ENCODE measurements at places on chromosomes 4 and X.

DNA sequence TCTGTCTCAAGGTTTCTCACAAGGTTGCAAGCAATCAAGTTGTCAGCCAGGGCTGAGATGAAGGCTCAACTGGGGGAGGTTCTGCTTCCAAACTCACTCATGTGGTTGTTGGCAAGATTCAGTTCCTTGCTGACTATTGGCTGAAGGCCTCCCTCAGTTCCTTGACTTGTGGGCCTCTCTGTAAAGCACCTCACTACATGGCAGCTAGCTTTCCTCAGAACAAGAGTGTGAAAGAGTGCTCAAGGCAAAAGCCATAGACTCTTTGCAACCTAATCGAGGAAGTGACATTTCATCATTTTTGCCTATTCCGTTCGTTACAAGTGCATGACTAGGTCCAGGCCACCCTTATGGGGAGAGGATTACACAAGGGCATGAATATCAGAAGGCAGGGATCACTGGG, 52.0 kb downstream of the CXorf58 start:
- no peak for DNase-seq

DNA sequence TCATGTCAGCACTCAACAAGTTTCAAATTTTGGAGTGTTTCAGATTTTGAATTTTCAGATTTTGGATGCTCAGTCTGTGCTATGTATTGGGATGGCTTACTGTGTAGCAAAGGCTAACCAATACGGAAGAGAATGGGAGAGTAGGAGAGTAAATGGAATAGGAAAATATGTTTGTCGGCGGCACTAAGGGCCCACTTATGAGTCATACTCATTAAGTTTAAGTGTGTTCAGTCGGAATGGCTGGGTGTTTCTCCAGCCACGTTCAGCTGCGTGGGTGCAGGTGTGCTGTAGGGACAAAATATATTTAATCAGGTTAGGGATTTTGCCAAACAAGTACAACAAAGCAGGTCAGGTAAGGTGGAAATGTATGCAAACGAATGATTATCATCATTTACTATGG, 13.6 kb downstream of the FTHL17 start:
- no peak for DNase-seq

GRCh38 chr4:147984065-147984777, 252.3 kb downstream of the ARHGAP10 start:
- DNase-seq = peak; percentile 73

DNA sequence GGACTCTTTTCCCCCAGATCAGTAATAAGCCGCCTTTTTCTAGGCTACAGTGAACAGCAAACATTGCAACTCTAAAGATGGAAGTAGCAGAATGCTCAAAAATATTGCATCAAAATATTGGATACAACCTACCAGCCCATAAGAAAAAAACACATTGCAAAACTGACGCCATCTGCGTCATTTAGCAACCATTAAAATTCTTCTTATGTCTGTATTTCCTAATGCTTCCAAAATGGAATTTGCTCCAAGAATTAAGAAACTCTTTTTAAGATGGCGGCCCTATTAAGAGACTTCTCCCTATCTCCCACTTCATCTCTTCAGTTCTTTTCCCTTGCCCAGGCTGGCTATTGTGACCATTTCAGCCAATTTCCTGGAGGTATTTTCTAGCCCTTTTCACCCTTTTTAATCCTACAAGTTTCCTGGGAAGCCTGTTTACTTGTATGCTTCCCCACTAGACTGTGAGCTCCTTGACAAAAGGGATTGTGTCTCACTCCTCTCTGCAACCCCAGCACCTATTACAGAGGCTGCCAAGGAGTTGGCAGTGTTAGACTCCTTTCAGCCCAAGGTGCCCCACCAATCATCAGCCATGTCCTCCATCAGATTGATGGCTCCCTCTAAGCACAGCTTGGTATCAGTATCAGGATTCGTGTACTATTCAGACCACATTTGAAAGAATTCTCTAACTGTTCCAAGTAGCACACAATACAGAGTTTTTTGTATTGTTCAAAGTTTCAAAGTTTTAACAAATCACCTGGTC, 4.4 kb downstream of the GPC3 start:
- no peak for DNase-seq

DNA sequence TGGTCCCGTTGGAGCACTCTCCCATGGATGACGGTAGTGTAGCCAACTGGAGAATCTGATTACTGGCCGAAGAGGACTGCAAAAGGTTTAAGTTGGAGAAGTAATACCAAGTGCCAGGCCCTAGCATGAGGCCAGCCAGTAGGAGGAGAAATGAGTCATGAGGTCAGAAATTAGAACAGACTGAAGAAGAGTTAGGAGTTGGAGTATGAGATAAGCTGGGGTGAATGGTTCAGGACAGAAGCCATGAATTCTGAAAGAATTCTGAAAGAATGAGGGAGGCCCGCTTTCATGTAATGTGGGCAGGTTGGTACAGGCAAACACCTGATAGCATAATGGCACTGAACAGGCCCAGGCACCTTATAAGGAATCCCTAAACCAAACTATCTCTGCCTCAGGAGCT, 18.4 kb upstream of the STK26 start:
- no peak for DNase-seq

DNA sequence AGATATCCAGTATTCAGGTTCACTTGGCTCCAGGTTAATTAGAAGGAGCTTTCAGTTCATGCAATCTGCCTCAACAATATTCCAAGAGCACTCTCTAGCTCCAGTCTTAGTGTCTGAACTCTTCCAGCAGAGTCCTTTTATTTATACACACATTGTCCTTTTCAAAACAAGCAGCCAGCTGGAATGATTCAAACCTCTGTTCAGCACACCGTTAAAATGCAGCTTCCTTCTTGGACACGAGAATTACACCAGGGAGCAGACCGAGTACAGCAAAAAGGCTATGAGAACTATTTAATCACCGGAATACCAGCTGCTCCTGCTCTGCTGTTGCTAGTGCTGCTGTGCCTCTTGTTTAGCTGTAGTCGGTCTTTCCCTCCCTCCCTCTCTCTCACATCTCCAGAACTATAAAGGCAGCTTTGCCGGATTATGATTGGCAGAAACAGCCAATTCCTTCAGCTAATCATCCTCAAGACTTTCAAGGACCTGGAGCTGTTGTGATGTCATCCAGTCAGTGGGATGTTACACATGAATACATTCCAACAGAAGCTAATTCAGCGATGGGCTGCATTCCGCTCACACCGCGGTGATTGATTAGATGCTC, at the start of gene NDST4:
Gene NDST4 (minus strand): TSS at position 115 of the 601 bp plus-strand sequence. CDS start 36,584 bp downstream, outside the sequence.
- peak; percentile 65 for DNase-seq

- no peak for DNase-seq
These were observed 58.1 kb downstream of the NBDY start for GRCh38 chrX:56786889-56787733.

GRCh38 chr4:25892796-25893195, 21.2 kb upstream of the SMIM20 start:
- no peak for DNase-seq

GRCh38 chr4:111930659-111931058, 214.6 kb upstream of the FAM241A start:
- no peak for DNase-seq

DNA sequence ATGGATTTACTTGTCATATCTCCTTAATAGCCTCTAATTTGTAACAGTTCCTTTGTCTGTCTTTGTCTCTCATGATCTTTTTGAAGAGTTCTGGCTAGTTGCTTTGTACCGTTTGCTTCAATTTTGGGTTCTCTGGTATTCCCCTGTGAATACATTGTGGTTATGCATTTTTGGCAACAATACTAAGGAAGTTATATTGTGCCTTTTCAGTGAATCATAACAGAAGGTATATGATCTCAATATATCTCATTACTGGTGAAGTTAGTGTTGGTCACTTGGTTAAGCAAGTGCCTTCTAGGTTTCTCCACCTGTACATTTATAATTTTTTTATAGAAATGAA, 48.6 kb downstream of the DCLK2 start:
- no peak for DNase-seq

DNA sequence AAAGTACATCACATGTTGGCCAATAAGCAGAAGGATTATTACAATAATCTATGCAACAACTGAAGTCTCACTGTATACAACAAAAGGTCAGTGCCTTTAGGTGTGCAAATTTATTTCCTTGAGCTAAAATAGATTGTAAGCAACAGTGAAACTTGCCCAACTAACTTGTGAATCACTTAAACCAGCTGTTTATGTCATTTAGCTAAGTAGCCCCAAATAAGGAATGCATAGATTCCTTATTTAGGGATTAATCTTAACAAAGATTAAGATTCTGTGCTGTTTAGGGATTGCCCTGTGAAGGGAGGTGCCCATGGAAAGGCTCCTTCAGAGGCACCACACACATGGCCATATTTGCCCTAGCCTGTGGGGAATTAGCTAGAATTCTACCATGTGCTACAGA, 168.6 kb downstream of the MAML3 start:
- no peak for DNase-seq

- DNase-seq = peak; percentile 90
These were observed at the start of gene MAML3 for GRCh38 chr4:140153718-140154571. TSS of gene MAML3 (minus strand) at chr4:140154184. CDS start at chr4:140153327, 857 bp downstream.

DNA sequence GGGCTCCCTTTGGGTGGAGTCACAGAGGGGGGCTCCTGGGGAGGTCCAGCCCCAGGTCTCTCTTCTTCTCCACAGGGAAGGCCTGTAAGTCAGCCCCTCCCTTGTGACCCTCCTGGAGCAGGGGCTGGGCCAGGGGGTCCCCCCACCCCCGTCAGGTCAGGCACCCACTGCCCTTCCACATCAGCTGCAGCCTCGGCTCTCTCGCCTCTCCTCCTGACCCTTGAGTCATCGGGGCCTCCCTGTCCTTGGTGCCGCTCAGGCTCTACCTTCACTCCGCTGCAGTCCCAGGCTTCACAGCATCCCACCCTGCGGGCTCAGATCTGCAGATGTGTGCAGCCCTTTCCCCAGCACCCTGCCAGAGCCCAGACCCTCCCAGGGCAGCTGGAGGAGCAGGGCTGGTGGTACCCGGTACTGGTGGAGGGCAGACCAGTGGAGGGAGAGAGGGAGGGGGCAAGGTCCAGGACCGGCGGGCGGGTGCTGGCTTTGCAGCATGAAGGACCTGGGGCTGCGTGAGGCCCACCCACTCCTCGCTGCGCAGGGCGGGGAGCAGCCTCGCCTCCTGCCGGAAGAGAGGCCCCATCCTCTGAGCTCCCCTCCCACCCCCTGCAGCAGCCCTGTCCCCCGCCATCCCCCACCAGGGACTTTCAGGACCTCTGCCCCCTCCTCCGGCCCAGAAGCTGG, 117.1 kb downstream of the FAM53A start:
- DNase-seq = no peak

DNA sequence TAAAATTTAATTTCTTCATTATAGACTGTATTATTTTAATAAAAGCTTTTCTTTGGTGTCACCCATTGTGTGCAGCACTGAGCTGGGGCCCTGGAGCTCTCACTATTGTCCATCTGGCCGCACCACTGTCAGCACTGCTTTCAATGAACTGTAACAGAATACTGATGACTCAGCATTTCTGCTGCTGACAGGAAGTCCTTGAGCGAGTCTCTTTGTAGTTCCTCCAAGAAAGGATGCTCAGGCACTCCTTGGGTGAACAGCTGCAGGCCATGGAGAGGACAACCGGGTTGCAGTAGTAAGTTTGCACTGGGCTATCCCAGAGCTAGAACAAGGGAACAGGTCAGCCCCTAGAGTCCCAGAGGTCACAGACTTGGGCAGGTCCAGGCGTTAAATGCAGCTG, 81.6 kb downstream of the SORBS2 start:
- DNase-seq = peak; percentile 24

GRCh38 chr4:140755774-140756318, 339 bp downstream of the TBC1D9 start:
- DNase-seq = peak; percentile 52

DNA sequence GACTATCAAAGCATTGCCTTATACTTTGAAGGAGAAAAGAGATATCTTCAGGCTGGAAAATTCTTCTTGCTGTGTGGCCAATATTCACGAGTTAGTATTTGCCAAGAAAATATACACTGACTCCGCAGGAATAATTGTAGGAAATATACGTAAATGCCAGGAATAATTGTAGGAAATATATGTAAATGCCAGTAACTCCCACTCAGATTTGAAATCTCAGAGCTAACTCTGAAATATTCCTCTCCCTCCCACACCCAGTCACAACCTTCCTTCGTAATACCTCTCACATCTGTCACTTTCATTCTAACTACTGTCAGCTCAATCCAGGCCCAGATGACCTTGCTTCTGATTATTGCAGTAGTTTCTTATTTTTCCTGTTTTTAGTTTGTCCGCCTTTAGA, 73.5 kb downstream of the WDR19 start:
- no peak for DNase-seq

DNA sequence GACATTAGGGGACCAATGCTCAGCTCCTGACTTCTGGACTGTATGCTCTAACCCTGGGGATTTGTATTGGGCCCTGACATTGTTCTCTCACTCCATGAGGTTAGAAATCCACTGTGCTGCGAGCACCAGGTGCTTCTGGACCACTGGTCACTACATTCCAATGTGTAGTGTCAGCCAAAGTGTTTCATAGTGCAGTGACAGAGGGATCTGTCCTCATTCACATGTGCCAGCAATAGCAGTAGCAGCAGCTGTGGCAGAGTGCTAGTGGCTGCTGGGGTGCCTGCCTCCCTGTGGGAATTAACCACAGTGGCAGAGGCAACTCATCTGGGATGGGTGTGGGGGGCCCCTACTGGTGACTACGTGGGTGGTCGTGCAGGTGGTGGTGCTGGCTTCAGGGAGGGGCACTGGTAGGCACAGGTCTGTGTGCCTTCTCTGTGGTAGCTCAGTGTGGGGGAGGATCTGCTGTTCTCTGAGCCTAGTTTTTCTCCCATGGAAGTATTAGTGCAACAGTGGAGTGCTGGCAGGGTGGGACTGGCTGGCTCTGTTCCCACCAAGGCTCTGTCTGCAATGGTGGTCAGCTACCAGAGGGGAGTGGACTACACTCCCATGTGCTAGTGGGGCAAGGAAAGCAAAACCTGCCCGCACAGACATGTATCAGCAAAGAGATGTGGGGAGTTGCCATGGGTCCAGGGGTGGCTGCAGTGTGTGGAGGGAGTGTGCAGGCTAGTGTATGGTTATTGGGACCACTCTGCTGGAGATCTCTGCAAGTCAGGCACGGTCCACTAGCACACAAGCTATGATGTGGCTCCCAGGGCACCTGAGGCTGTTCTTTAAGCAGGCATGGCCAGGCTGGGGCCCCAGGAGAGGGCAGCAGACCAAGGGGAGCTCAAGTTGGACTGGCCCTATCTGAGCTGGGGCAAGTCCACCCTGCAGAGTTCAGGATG, 78.5 kb downstream of the SCLT1 start:
- no peak for DNase-seq

DNA sequence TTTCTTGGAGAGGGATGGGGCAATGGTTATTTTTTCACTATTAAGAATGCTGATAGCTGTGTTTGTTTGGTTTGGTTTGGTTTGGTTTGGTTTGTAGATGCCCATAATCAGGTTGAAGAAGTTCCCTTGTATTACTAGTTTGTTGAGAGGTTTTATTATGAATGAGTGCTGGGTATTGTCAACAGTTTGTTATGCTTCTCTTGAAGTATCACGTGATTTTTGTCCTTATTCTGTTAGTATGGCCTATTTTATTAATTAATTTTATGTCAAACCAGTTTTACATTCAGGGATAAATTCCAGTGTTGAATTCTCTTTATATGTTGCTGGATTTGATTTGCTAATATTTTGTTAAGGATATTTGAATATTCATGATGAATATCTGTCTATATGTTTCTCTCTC, 449.8 kb upstream of the NWD2 start:
- no peak for DNase-seq

- no peak for DNase-seq
These were observed 48.8 kb downstream of the SEPTIN11 start for GRCh38 chr4:76998251-76998901.

GRCh38 chr4:85907001-85907400, 432.1 kb downstream of the ARHGAP24 start:
- no peak for DNase-seq

GRCh38 chr4:88697588-88698329, at the start of gene NAP1L5:
TSS of gene NAP1L5 (minus strand) at chr4:88697829. CDS start at chr4:88697754, 75 bp downstream.
- peak; percentile 77 for DNase-seq

- DNase-seq = peak; percentile 99
These were observed 49.5 kb downstream of the STX18 start for GRCh38 chr4:4492161-4492847.

- peak; percentile 22 for DNase-seq
These were observed 1520.1 kb downstream of the PCDH18 start for GRCh38 chr4:136012220-136012619.

All from HAP-1 (cell line).